ENCODE measurements at places on chromosomes 13 and 19. TPM values are rescaled to one million over a fixed set of nuclear protein-coding genes. Genes with fewer than 3 reads are reported as not detected.

GRCh38 chr13:50215399-50215798 is 200.2 kb downstream of the KCNRG start:
- H3K36me3 ChIP-seq = peaks cover 18% of the 10 kb centered on the region
- no peaks in the 10 kb centered on the region for H3K27me3 ChIP-seq
- no peak overlapping the region for H3K4me3 ChIP-seq
- no peak overlapping the region for H3K27ac ChIP-seq
- H3K4me1 ChIP-seq = no peaks in the 10 kb centered on the region

DNA sequence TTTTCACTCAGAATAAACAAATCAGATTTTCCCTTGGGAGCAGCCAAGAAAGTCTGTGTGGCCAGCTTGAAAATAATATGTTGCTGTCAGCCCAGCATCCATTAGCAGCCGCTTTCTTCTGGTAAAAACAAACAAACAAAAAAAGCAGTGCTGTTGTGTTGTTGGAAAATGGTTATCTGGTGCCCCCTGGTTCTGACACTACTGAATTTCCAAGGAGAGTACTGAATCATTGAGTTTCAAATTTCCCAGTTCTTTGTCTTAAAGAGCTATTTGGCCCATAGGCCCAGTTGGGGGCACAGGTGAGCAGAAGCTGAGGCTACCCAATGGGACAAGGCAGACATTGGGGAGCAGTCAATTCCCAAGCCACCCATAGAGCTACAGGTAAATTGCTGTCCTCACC is 995.9 kb downstream of the UQCRFS1 start:
- peaks cover 23% of the 10 kb centered on the region for H3K27me3 ChIP-seq
- H3K4me1 ChIP-seq = peaks cover 4% of the 10 kb centered on the region
- no peak overlapping the region for H3K27ac ChIP-seq
- no peak for DNase-seq

DNA sequence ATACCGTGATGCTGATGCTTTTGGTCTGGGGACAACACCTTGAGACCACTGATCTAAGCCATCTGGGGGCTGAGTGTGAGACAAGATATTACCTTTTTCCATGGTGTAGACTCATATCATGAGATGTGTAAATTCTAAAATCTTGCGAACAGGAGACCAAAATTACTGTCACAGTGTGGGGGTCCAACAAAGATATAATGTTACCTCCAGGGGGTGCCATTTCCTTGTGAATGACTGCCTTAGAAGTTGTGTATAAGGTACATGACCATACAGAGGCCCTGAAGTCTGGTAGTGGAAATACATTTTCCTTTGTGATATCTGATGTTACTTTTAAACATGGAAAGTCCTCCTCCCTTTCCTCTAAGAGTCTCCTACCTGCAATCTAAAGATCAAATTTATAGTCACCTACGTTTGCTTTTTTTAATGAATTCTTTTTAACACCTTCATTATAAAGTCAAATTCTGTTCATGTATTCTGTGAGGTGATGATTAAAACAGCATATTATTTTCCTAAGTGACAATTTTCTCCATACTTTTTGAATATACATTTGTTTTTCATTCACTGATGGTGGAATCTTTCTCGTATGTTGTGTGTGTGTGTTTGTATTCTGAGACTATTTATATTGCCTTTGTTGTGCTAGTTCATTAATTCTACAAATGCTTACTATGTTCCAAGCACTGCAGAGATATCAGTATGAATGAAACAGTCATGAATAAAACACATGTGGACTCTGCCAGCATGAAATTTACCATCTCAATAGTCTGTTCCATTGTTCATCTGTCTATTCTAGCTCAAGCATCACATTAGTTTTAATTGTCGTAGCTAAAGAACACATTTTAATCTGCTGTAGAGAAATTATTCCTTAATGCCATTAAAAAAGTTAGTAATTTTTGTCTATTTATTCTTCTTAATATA is 113.7 kb downstream of the RFC3 start:
- H3K36me3 ChIP-seq = peaks cover 2% of the 10 kb centered on the region
- no peaks in the 10 kb centered on the region for H3K27me3 ChIP-seq
- DNase-seq = peak; percentile 13
- H3K4me3 ChIP-seq = no peak overlapping the region
- peaks cover 17% of the 10 kb centered on the region for H3K4me1 ChIP-seq

DNA sequence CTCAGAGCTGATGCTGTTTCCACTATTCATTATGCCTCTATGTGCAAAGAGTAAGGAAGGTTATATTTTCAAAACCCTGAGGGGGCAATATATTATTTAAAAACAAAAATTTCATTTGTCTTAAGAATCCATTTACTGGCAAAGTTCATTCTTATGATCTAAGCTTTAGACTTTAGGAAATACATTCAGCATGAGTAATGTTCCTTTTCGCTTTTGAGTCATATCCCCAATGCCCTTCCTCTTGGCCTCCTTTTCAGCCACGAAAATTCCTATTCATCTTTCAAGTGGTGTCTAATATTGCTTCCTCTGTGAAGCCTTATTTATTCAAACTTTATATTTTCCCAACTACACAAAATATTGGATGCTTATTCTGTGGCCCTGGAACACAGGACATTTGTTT is 1317.0 kb downstream of the PCDH9 start:
- no peaks in the 10 kb centered on the region for H3K36me3 ChIP-seq
- no peak overlapping the region for H3K27ac ChIP-seq
- DNase-seq = no peak
- no peaks in the 10 kb centered on the region for H3K27me3 ChIP-seq

GRCh38 chr13:105572401-105572800 is 963.1 kb downstream of the EFNB2 start:
- DNase-seq = no peak
- H3K4me1 ChIP-seq = peaks cover 4% of the 10 kb centered on the region
- H3K4me3 ChIP-seq = no peak overlapping the region
- H3K27ac ChIP-seq = no peak overlapping the region
- peaks cover 7% of the 10 kb centered on the region for H3K36me3 ChIP-seq

- peaks cover 6% of the 10 kb centered on the region for H3K4me1 ChIP-seq
- no peaks in the 10 kb centered on the region for H3K27me3 ChIP-seq
Observed at GRCh38 chr19:48244281-48244680, 11.4 kb downstream of the CARD8 start.

GRCh38 chr19:42653841-42654240 is 59.1 kb upstream of the CEACAM8 start:
- no peaks in the 10 kb centered on the region for H3K36me3 ChIP-seq
- H3K27me3 ChIP-seq = no peaks in the 10 kb centered on the region
- DNase-seq = no peak
- no peak overlapping the region for H3K4me3 ChIP-seq
- H3K27ac ChIP-seq = no peak overlapping the region
- no peaks in the 10 kb centered on the region for H3K4me1 ChIP-seq

- DNase-seq = no peak
- H3K27ac ChIP-seq = no peak overlapping the region
- no peaks in the 10 kb centered on the region for H3K4me1 ChIP-seq
- no peaks in the 10 kb centered on the region for H3K36me3 ChIP-seq
- H3K4me3 ChIP-seq = no peak overlapping the region
Observed at GRCh38 chr19:33641956-33642498, 20.3 kb downstream of the CHST8 start.

GRCh38 chr13:35994131-35994966 is 136.8 kb downstream of the DCLK1 start:
- no peaks in the 10 kb centered on the region for H3K27me3 ChIP-seq
- no peak overlapping the region for H3K4me3 ChIP-seq
- no peaks in the 10 kb centered on the region for H3K36me3 ChIP-seq
- peaks cover 17% of the 10 kb centered on the region for H3K4me1 ChIP-seq

- no peak overlapping the region for H3K27ac ChIP-seq
- H3K27me3 ChIP-seq = no peaks in the 10 kb centered on the region
- no peak overlapping the region for H3K4me3 ChIP-seq
- H3K36me3 ChIP-seq = peaks cover 4% of the 10 kb centered on the region
- DNase-seq = no peak
Observed at GRCh38 chr13:45220403-45220802, 19.6 kb upstream of the KCTD4 start.

GRCh38 chr19:33187183-33187540 is 7.0 kb upstream of the LRP3 start:
- H3K36me3 ChIP-seq = no peaks in the 10 kb centered on the region
- H3K27ac ChIP-seq = no peak overlapping the region
- no peak for DNase-seq
- no peak overlapping the region for H3K4me3 ChIP-seq

DNA sequence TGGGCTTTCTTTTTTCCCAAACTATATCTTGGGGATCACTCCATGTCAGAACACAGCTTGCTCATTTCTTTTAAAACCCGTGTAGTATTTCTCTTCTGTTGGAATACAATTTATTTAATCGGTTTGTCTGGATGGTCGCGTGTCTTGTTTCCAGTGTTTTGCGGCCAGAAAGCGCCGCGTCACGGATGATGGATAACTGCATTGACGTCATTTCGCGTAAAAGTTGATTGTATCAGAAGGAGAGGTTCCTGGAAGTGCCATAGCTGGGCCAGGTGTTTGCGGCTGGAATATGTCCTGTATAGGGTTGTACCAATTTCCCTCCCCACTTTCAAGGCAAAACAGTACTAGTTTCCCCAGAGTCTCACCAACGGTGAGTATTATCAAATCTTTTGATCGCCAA is 9.7 kb downstream of the ACTL9 start:
- H3K27me3 ChIP-seq = peaks cover 38% of the 10 kb centered on the region
- no peak overlapping the region for H3K27ac ChIP-seq

DNA sequence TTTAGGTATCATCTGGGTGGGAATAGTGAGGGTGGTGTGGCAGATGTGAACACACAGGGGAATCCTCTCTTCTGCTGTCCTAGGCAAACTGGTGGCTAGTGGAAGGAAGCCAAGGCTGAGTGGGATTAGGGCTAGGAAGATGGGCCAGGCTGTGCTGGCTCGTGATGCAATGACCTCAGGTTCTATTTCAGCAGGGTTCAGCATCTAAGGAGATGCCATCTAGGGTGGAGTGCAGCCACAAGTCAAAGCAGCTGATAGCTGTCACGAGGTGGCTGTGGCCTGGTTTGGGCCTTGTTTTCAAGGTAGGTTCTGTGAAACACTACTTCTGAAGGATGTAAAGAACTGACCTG is 21.6 kb downstream of the ARL11 start:
- no peaks in the 10 kb centered on the region for H3K36me3 ChIP-seq
- DNase-seq = no peak
- H3K27me3 ChIP-seq = no peaks in the 10 kb centered on the region
- peaks cover 10% of the 10 kb centered on the region for H3K4me1 ChIP-seq
- H3K4me3 ChIP-seq = no peak overlapping the region
- H3K27ac ChIP-seq = peak overlapping the region; percentile 40

- no peaks in the 10 kb centered on the region for H3K27me3 ChIP-seq
- no peak overlapping the region for H3K4me3 ChIP-seq
- peak overlapping the region; percentile 38 for H3K27ac ChIP-seq
- peaks cover 4% of the 10 kb centered on the region for H3K36me3 ChIP-seq
- DNase-seq = no peak
Observed at GRCh38 chr19:38044267-38045111, 137.5 kb downstream of the SIPA1L3 start.

- no peaks in the 10 kb centered on the region for H3K4me1 ChIP-seq
- no peaks in the 10 kb centered on the region for H3K27me3 ChIP-seq
- no peak overlapping the region for H3K27ac ChIP-seq
- DNase-seq = no peak
- H3K4me3 ChIP-seq = no peak overlapping the region
- H3K36me3 ChIP-seq = peaks cover 11% of the 10 kb centered on the region
Observed at GRCh38 chr19:1577929-1578618, 9.9 kb upstream of the MEX3D start.

DNA sequence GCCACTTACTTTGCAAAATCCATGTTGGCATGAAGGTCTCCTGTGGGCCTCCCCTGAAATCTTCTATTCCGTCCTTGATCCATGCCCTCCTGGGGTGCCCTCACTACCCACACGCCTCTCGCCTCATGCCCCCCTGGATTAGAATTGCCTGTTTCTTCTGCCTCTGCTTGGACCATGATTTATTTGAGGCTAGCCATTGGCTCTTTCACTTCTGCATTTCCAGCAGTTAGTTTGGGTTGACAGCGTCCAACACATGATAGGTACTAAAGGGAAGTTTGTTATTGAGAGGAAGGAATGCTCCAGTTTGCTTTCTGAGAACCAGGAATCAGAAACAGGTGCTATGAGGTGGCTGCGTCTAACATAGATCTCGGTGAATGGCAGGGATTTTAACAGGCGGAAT is 30.5 kb upstream of the TPTE2 start:
- no peaks in the 10 kb centered on the region for H3K36me3 ChIP-seq
- no peak overlapping the region for H3K4me3 ChIP-seq
- no peak for DNase-seq
- H3K27ac ChIP-seq = no peak overlapping the region
- no peaks in the 10 kb centered on the region for H3K4me1 ChIP-seq
- H3K27me3 ChIP-seq = peaks cover 8% of the 10 kb centered on the region

GRCh38 chr13:26034018-26034417 is 17.8 kb downstream of the SHISA2 start:
- no peaks in the 10 kb centered on the region for H3K4me1 ChIP-seq
- no peak for DNase-seq
- H3K4me3 ChIP-seq = no peak overlapping the region
- H3K36me3 ChIP-seq = no peaks in the 10 kb centered on the region
- H3K27me3 ChIP-seq = no peaks in the 10 kb centered on the region

DNA sequence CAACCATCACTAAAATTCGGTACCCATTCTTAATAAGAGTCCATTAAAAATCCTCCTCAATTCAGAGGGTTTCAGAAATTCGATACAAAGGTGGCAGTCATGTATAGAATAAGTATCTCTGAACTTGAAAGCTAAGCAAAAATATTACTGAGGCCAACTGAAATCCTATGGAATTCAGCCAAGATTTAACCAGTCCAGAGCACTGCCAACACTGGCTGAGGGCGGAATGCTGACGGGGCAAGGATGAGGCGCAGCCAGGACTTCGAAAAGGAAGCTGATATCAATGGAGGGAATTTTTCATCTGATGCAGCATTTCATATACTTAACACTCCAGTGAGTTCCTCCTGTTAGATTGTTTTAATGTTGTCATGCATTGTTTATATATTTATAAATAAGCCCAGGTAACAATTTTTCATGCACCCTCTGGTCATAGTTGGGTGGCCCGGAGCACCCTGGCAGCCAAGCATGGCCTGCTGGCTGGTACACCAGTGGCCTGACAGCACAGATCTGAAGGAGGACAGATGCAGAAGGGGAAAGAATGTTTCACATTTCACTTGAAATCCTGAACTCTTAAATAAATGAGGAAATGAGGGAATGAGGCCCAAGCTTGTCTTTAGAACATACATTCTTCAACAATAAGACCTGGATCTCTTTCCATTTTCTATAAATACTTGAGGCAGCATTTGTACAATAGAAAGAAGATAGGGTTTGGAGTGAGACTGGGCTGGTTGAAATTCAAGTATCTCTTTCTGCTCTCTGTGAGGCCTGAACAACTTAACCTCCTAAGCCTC is 41.5 kb downstream of the WDFY2 start:
- H3K4me1 ChIP-seq = peaks cover 18% of the 10 kb centered on the region
- peak overlapping the region; percentile 86 for H3K27ac ChIP-seq
- DNase-seq = no peak
- no peak overlapping the region for H3K4me3 ChIP-seq

GRCh38 chr19:55609326-55609725 is 3.9 kb downstream of the ZNF865 start:
- H3K4me3 ChIP-seq = peak overlapping the region; percentile 18
- no peaks in the 10 kb centered on the region for H3K27me3 ChIP-seq
- DNase-seq = no peak
- H3K27ac ChIP-seq = no peak overlapping the region

Gene BLVRB
- 3.1 TPM for total RNA-seq

Gene IL27RA
- 4.8 TPM for total RNA-seq

Gene SLC8A2
- total RNA-seq = 0.61 TPM

Gene CCDC169
- total RNA-seq = 1.7 TPM

Gene LILRB1
- total RNA-seq = not detected

Gene IFNL1
- not detected for total RNA-seq

Gene PDX1
- total RNA-seq = not detected

Gene B3GNT8
- 0.86 TPM for total RNA-seq

Gene METTL21C
- not detected for total RNA-seq

Gene C19orf85
- not detected for total RNA-seq
